ENCODE measurements at places on chromosomes 4 and X.

DNA sequence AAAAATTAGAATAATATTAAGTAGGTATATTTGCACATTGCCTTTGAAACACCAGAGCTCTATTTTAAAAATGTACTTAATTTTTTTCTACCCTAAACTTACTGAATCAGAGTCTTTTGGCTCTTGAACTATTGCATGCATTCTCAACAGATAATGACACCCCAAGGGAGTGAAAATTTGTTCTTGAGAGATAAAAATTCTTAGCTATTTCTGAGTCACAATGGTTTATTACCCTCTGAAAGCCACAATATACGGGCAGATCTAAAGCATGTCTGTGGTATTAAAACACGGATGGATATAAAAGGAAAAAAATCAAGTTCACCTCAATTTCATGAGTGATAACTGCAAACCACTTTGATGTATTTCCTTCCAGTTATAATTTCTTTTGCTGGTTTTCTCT lies 636.3 kb upstream of the FTHL17 start:
- DNase-seq = no peak

DNA sequence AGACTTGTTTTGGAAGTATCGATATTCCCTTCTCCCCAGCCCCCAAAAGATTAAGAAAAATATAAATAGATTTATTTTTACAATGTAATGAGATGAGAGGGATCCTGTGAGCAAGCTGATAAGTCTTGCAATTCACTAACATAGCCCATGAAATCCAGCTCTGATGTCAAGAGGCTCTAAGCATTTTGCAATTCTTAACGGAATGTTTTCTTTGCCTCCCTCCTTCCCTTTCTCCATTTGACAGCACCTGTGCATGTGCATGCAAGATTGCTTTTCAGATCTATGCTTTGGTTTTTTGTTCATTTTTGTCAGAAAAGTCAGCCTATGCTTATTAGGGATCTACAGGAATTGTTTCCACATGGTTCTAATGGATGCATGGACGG lies 169.9 kb downstream of the SLIT2 start:
- no peak for DNase-seq

- DNase-seq = no peak
These were observed 1080.9 kb downstream of the FAT4 start for GRCh38 chr4:126395664-126396063.

DNA sequence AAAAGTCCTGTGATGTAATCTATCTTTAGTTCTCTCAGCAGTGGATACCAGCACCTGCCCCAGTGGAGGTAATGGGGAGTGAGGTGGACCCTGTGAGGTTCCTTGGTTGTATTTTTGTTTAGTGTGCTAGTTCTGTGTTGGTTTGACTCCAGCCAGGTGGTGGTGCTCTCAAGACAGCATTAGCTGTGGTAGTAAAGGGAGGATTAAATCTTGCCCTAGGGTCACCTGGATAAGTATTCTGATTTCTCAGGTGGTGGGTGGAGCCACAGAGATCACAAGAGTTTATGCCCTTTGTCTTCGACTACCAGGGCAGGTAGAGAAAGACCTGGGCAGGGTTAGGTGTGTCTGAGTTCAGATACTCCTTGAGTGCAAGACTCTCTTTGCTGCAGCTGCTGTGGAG lies 176.3 kb upstream of the EDA2R start:
- DNase-seq = no peak

DNA sequence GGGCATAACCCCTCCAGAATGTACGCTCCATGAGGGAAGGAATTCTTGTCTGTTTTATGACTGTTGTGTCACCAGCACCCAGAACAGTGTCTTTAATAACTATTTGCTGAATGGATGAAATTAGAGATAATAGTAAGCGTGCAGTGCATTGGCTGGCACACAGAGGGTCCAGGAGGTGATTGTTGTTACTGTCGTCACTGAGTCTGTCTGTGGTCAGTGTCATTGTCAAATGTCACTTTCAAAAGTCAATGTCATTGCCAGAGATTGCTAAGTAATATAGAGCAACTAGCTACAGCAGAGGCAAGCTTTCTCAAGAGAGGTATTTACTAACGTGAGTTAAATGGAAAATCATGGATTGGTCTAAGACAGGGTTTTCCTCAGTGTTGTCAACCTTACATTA lies 70.7 kb downstream of the ARHGEF38 start:
- DNase-seq = no peak

- DNase-seq = no peak
These were observed 34.6 kb upstream of the FAM47C start for GRCh38 chrX:36973575-36973974.

DNA sequence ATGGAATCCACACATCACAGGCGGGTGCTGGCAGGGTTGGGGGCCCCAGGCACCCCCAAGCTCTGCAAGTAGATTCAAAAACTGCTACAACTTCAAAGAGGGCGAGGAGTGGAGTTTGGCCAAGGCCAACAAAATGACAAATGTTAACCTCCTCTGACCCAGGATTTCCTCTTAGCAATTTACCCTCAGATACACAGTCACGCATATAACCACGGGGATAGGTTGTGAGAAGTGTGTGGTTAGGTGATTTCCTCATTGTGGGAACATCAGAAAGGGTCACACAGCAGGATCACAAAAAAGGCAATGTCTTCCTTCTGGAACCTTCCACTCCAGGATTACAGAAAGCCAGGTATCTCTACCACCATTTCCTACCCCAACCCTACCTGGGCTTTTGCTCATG lies 62.4 kb downstream of the C4orf50 start:
- no peak for DNase-seq

GRCh38 chr4:137414802-137415201 lies 117.5 kb downstream of the PCDH18 start:
- DNase-seq = no peak

- DNase-seq = no peak
These were observed 50.0 kb upstream of the TBC1D9 start for GRCh38 chr4:140806163-140806562.

DNA sequence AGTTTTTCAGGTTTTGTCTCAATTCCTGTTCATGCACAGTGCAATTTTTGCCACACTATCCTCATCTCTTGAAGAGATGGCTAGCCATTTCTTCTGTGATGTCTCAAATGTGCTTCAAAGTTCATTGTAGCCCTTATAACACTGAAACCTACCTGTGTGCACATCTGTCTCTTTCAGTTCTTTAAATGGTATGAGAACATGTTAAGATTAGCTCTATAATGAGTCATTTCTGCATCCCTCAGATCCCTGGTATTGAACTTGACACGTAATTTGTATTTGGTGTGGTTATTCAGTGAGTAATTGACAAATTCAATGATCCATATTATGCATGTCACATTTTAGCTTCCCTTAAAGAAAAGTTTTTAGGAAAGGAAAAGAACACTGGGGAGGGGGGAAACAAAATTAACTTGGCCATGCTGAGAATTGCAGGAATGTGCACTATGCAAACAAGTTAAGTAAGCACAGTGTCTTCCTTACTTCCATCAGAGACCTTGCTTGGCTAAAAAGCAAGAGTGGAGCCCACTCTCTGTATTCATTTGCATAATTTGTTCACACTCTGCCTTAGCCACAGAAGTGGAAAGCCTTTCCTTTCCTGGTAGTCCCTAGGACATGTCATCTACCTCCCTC lies 659.8 kb upstream of the MAGEB2 start:
- DNase-seq = no peak

GRCh38 chr4:111128327-111128726 lies 505.4 kb upstream of the PITX2 start:
- no peak for DNase-seq

- DNase-seq = peak; percentile 66
These were observed 171.3 kb downstream of the PTTG2 start for GRCh38 chr4:38131371-38132091.

DNA sequence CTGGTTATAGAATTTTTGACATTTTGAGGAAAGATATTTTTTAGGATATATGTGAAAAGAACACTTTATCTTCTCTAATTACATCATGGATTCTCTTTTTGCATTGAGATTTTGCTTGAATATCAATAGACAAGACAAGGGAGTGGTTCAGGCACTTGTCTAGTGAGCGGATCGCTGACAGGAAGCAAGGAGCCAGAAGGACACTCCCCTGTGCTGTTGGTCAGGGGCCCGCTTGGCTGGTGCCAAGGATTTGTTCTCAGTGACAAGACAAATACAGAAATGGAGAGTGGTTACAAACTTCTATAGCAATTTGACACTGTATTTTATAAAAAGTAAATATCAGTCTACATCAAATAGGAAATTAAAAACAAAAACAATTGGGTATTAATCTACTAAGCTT lies 60.0 kb downstream of the SLC9B1 start:
- no peak for DNase-seq

DNA sequence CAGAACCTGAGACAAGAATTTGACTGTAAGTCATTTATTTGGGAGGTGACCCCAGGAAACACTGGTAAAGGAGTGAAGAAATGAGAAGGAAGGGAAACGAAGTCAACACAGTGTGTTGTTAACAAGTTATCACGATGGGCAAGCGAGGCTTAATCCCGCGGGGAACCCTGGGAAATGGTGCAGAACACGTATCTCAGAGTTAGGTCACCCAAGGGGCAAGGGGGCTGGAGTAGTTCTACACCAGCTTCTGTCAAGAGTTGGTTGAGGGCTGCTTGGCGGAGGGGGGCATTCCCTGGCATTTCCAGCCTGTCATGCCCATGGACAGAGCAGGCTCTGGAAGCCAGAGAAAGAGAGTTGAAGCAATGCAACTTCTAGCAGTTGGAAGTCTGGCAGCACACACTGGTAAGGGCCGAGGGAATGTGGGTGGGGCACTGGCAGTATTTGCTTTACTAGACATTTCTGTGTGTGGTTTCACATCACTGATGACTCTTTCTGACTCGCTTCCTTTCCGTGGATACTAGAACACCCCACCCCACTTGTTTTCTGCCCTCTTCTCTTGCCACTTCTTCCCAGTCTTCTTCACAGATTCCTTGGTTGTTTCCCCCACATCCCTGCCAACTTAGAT lies 52.2 kb upstream of the ADGRG2 start:
- DNase-seq = no peak

GRCh38 chr4:105059337-105059736 lies 87.3 kb upstream of the TET2 start:
- DNase-seq = no peak

DNA sequence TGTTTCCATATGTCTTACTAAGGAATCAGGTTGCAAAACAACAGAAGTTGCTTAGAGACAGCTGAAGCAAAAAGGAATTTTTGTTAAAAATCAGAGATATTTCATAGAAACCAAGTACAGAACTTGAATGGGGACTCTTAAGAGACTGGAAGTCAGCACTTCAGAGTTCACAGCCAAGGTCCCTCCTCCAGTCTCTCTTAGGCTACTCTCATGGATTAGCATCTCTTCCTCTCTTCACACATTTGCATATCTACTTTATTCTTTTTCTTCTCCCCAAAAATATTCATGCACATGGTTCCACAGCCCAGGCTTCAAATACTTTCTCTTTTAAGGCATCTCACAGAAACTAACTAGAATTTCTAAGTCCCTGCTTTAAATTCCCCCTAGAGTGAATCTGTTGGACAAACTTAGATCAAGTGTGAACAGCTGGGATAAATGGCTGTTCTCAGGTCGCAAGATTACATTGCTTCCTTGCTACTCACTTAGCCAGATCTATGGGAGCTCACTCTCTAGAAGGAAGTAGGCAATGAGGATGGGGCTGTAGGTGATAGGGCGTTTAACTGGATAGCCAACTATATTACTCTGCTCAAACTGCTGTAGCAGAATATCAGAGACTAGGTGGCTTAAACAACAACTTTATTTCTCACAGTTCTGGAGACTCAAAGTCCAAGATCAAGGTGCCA lies 73.7 kb upstream of the GALNT7 start:
- DNase-seq = no peak

- no peak for DNase-seq
These were observed 47.7 kb downstream of the DDX3X start for GRCh38 chrX:41381685-41382084.

GRCh38 chrX:1743105-1743504 lies 128.2 kb downstream of the ASMT start:
- no peak for DNase-seq

GRCh38 chr4:40672528-40673522 lies 43.2 kb upstream of the RBM47 start:
- peak; percentile 15 for DNase-seq

GRCh38 chr4:155807021-155807420 lies 48.2 kb downstream of the GUCY1B1 start:
- DNase-seq = no peak
